OCI-LY7 (cell line): ENCODE measurements at places on chromosomes 3 and 15. TPM values are rescaled to one million over a fixed set of nuclear protein-coding genes. Genes with fewer than 3 reads are reported as not detected.

- DNase-seq = no peak
These were observed 17.4 kb downstream of the ABTB1 start for GRCh38 chr3:127690106-127690505.

GRCh38 chr3:106792716-106793115, 584.5 kb upstream of the CCDC54 start:
- no peak for DNase-seq

DNA sequence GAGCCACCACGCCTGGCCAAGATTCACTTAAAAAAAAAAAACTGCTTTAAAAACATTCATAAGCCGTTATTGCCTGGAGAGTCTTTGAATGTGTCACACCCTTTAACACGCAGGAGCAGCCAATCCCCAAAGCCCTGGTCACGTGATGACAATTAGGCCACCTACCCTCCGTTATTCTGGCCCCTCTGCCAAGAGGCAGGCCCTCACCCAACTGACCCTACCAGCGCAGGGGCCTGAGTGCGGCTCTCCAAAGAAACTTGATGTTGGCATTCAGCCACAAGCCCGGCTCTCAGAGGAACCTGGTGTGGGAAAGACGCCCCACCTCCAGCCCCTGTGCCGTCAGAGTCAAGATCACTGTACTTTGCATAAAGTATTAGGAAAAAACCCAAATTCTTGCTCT, 11.6 kb upstream of the MUC4 start:
- DNase-seq = no peak

GRCh38 chr3:172166261-172166660, 126.9 kb downstream of the FNDC3B start:
- no peak for DNase-seq

Gene PIK3CB
- 22.5 and 23.6 TPM in 2 replicates for total RNA-seq

DNA sequence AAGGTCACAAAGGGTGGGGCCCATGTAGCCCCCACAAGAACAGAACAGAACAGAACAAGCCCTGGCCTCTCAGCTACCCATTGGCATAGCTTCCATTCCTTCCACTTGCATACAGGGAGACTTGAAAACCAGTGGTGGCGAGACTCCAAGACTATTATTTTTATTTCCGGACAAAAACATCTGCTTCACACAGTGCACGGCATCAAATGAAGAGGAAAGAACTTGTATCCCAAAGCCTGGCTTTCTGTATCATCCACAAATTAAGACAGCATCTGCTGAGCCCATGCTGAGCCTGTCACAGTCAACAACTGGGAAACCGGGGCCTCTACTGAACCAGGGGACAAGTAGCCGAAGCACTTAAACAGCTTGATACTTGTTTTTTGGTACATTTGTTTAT, 56.0 kb downstream of the CLEC3B start:
- DNase-seq = no peak

DNA sequence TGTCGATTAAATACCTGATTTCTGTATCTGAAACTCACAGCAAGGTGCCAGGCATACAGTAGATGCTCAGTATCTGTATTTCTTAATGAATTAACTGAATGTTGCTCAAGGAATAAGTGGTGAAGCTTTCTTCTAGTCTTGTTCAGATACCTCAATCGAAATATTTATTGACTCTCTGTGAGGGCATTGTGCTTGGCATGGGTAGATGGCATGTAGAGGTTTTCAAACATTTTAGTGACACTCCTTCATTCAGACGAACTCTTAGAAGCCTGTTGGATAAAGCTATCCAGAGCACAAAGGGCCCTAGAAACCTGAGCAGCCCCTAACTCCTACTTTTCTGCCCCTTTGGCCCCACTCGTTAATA, 369 bp upstream of the SNX1 start:
- DNase-seq = no peak

- no peak for DNase-seq
These were observed 1.4 kb downstream of the MFGE8 start for GRCh38 chr15:88911766-88912118.

DNA sequence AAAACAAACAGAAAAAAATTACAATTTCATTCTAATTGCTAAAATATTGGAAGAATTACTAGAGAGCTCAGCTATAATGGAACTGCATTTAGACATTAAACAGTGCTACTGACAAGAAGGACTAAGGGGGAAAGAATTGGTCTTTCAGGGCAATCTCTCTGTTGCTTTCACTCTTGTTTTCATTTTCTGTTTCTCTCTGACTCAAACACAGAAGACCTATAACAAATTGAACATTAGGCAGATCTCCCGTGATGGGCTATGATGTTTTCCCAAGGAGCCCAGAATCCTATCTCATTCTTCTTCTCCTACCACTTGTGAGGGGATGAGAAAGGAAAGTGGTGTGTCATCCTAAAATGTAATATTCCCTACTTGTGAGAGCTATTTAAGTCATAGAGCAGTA, 358.0 kb upstream of the TGFBR2 start:
- DNase-seq = no peak

Gene ISL2
- total RNA-seq = 11.8 and 12.7 TPM in 2 replicates
